ENCODE measurements at places on chromosomes 1 and 21.

DNA sequence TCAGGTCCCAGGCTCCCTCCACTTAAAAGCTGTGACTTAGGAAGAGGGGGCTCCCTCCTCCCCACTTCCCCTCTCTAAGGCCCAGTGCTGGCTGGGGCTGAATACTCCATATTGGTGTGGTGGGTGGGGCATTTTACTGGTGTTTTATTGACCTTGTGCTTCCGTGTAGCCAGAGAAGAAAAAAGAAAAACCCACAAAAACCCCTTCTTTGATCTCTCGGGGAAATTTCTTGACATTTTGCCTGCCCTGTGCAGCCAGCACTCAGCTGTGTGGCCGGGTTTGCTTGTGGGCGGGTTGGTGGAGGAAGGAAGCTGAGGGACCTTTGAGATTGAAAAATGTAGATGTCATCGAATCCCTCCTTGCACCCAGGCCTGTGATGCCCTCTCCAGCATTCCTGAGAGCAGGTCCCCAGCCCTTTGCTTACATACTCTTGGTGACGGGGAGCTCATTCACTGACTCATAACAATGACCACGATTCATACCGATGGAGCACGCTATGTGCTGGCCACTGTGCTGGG is 24.8 kb downstream of the TNFRSF8 start:
- DNase-seq = no peak

GRCh38 chr1:59481881-59482505 is 185.1 kb downstream of the FGGY start:
- no peak for DNase-seq

GRCh38 chr1:67688526-67689219 is 3.7 kb downstream of the GADD45A start:
- no peak for DNase-seq

DNA sequence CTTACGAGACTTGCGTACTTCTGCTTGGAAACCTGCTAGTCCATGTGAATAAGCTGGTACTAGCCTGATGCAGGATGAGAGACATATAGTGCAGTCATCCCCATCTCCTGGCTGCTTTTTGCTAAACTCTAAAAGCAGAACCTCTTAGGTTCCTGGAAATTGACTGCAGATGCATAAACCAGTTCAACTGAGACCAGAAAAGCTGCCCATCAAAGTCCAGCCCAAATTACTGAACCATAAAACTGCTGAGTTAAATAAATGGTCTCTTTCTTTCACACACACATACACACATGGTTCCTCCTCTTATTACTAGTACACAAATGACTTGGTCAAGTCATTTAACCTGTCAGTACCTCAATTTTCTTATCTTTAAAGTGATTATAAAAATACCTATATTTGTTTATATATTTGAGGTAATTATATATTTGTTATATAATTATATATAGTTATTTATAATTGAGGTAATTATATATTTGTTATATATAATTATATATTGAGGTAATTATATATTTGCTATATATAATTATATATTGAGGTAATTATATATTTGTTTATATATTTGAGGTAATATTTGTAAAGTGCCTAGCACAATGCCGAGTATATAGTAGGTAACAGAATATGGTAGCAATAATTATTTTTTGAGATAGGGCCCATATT is 25.2 kb upstream of the RABGAP1L start:
- no peak for DNase-seq

GRCh38 chr1:244730153-244730933 is 77.4 kb downstream of the DESI2 start:
- peak; percentile 68 for DNase-seq

DNA sequence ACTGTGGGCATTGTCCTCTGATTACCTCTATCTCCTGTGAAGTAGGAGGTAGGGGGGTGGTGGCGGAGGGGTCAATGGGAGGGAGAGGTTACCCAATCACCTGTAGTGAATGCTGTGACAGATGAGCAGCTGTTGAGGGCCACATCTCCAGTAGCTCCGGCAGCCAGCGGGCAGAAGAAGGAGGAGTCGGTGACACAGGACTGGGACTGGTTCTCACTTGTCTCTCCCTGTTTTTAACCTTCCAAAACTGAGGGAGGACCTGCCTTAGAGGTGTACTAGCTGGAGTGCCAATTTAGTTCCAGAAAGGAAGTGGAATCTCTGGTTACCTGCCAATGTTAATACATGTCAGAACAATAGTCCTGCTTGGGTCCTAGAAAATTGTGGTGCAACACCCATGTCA is 56.2 kb upstream of the ENAH start:
- DNase-seq = no peak

- no peak for DNase-seq
These were observed 29.3 kb downstream of the PRDX6 start for GRCh38 chr1:173506437-173506836.

- DNase-seq = no peak
These were observed 330.5 kb upstream of the ADGRL2 start for GRCh38 chr1:81470275-81470674.

GRCh38 chr1:229107304-229107815 is 163.6 kb upstream of the RAB4A start:
- DNase-seq = no peak

All from dorsolateral prefrontal cortex (tissue), 122 donors.